ENCODE measurements at places on chromosomes 12 and 14.

DNA sequence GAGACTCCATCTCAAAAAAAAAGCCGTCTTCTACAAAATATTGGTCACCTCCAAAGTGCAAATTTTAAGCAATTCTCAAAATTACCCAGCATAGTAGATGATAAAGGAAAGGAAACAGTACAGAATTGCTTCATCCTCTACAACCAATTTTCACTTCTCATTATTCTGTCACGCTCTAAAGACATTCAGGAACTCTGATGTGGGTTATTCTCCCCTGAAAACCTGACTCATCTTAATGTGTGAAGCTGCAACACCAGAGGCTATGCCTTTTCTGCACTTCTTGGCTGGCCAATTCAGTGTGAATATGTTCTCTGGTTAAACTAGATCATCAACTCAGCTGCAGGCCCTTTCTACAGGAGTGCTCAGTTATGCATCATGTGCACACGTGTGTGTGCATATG lies 11.0 kb downstream of the PTGER2 start:
- no peak for DNase-seq

GRCh38 chr14:99235582-99236320 lies 36.2 kb downstream of the BCL11B start:
- no peak for DNase-seq

DNA sequence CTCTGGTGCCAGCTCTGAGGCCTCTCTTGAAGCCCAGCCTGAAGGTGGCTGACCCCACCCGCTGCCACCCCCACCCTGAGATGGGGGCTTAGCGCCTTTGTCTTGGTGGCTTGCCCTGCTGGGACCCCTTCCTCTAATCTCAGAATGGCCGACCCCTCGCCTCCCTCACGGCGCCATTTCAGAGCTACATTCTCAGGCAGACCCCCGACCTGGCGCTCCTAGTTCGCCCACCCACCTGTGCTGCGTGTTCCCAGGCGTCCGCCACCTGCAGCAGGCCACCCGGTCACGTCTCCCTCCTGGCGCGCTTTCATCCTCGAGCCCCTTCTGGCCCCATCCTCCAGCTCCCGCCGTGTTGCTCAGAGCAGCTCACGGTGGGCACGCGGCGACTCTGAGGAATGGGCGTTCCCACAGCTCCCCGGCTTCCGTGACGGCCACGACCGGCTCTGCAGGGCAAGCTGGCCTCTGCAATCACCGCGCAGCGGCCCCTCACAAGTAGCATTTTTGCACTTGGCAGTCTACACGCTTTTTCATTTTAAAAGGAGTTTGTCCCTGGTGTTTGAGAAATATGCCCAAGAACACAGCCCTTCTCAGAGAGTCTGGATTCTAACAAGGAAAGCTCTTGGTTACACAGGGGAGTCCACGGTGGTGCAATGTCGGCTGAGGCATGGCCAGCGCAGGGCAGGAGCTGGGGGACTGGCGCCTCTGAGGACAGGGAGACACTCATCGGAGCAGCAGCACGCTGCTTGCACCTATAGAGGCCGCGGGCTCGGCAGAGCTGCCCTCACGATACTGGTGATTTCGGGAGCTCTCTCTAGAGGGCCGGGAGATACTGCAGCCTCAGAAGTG lies 105.7 kb upstream of the C14orf180 start:
- DNase-seq = no peak

- DNase-seq = no peak
These were observed 19.3 kb downstream of the CGRRF1 start for GRCh38 chr14:54528973-54529372.

DNA sequence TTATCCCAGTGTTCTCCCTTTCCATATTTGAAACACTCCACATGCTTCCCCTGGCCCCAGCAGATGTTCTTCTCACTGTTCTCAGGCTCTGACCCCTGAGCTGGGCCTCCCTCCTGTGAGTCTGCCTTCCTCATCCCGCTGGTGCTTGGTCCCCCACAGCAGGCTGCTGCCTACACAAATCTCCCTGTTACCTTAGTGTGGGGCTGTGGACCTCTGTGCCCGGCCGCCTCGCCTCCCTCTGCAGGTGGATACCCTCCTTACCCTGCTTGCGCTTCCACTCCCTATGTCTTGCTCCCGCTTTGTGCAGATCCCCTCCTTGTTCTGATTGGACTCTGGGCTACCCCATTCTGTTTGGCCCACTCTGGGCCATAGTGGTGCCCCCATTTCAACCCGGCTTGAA lies 6.9 kb downstream of the DERA start:
- DNase-seq = no peak

DNA sequence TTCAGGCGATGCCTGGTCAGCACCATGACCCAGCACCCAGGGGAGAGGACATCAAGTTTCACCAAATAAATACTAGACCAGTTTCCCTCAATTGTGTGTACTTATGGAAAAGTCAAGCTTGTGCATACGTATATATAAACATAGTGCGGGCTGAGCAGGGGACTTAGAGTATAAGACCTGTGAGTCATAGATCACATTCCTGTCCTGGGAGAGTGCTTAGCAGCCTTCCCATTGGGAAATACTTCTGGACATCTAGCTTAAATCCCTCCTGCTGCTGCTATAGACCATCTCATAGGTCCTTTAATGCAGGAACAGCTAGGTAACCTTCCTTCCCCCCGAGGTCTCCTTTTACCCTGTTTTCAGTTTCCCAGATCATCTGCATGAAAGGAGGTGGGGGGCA lies 51.9 kb downstream of the PRMT8 start:
- no peak for DNase-seq

DNA sequence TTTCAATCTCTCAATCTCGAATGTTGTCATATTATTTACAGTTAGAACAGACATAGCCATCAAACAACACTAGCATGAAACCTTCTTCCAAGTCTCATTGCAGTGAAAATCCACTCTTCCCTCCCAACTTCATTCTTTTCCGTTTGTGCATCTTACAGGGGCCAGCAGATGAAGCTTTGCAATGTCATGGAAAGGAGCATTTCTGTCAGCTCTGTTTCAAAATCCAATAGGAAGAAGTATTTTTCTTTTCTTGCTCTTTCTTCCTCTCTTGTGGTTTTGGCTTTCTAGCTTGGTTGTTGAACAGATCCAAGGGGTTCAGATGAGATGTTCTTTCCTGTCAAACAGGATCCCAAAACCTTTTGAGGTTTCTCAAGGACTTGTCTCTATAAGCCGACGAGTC lies 416.6 kb downstream of the AEBP2 start:
- no peak for DNase-seq

GRCh38 chr14:72075649-72076334 lies 143.6 kb downstream of the RGS6 start:
- DNase-seq = no peak

DNA sequence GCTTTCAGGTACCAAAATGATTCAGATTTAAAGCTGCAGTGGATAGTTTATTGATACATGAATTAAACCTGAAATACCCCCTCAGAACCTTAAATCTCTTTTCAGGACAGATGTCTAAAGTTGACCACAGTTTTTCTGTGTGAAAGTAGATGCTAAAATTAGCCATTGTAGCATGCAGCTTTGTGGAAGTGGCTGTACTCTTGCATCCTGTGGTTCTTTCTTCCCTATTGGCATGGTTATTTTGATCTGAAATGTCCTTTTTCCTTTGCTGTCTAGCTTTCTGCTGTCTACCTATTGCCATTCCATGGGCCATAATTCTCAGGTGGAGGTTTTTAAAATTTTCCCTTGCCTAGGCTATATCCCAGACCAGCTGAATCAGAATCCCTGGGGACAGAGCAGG lies 455.6 kb downstream of the ZFP36L1 start:
- no peak for DNase-seq

DNA sequence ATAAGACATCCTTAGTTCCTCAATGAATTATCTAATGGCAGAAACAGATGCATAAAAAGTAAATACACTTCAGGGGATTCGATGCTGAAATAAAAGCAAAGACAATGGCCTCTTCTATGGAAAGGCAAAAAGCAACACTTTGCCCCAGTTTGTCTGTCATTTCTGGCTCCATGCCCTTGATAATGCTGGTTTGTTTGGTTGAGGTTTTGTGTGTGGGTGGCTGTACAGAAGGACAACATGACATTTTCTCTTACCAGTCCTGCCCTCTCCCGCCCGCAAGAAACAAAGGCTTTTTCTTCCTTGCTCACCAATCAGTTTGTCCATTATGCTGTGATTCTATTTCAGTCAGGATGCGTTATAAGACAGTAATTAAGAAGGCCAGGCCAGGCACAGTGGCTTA lies 18.1 kb upstream of the WDR89 start:
- DNase-seq = no peak

DNA sequence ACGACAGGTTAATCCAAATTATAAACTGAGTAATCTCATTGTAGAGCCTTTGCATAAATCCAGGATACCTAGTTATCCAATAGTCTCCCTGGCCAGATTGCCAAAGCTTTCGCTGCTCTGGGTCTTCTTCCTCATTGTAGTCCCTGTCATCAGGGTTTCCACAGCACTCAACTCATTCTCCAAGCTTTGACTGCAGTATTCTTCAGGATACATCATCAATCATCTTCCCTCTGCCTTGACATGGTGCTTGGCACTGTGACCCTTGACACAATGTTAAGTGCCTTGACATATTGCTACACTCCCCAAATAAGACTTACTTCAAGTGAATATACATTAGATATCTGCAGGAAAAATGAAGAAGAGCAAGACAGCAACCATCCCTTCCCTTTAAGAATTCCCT lies 60.1 kb upstream of the RESF1 start:
- no peak for DNase-seq

GRCh38 chr12:20213723-20214625 lies 154.4 kb upstream of the PDE3A start:
- no peak for DNase-seq

DNA sequence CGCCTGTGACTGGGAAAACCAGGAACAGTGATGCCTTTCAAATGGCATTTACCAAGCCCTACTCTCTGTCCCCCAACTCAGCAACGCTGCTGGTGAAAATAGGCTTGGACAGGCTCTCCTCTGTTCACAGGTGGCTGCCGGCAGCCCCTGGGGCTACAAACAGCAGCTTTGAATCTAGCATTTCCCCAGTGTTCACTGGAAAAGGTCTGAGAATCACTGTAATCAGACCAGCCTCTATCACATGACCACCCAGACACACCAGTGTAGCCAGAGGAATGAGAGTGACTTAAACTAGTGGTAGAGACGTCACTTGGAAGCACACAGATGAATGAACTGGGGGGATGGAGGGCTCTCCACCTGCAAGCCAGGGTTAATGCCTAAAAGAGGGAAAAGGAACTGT lies 151.8 kb downstream of the FOXN3 start:
- DNase-seq = no peak

Measured in D721Med (cell line).